ENCODE measurements at places on chromosomes 4 and X.
A peak's percentile ranks its signal among the peaks of the same experiment; 100 is the strongest.

- no peak for DNase-seq
Measured at GRCh38 chrX:57918750-57919436, 8.6 kb upstream of the ZXDA start.

DNA sequence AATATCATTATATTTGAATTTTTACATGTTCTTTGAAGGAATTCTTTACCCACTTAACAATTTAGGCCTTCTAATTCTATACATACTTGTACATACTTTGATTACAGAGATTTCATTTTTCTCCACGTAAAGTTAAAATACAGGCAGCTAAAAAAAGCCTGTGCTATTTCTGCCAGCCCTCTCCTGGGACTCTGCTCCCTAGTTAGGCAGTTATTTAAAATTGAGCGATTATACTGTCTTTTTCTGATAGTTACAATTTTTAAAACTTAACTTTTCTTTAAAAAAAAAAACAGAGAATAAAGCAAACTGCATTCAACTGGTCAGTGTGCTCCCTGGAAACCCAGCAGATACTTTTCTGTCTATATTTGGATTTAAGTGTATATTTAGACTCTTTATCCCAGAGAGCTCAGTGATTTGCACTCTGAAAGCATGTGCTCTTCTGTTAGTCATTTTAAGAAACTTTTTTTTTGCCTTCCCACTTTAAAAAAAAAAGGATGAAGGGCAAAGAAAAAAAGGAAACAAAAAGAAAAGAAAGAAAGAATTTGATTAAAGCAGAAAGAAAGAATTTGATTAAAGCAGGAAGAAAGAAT lies 18.1 kb upstream of the FAM241A start:
- DNase-seq, result no peak

DNA sequence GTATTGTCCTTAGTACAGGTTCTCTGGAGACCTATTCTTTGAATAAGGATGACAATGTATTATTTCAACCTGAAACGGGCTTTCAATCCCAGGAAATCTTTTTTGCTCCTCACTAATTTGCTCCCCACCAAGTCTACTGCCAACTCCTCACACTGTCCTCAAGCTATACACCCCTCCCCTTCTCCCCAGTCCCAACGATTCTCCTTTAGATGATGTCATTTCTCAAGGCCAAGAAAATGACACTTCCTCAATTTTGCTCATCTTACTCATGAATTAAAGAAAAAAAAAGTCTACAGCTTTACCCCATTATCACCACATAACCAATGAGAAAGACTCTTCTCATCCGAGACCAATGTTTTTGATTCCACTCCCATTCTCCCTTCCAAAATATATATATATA lies 20.6 kb downstream of the AP1S2 start:
- no peak for DNase-seq

DNA sequence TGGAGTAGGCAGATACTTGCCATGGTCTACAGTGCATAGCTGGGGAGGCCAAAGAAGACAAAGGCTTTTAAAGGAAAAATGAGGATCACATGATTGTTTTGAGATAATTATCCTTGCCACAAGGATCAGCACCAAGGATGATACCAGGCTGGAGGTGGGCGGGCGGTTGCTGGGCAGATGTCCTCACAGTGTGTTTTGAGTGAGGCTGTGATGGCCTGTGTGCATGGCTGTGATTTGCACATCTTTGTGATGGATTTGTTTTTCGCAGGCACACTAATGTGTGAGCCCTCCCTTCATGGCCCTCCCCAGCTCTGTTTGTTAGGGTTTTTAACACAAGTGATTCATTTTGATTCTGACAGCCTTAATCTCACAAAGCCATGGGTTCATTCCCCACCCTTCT lies 46.8 kb downstream of the RGS12 start:
- no peak for DNase-seq

GRCh38 chr4:143375326-143376073 lies 38.8 kb downstream of the GAB1 start:
- peak; percentile 16 for DNase-seq
